NCI-H748 treated with DMSO at 0.1 percent for 48 hours (cell line): ENCODE measurements at places on chromosomes 11 and 22.
A peak's percentile ranks its signal among the peaks of the same experiment; 100 is the strongest.

- DNase-seq = no peak
Measured at GRCh38 chr11:83666149-83666548, 380.0 kb upstream of the CCDC90B start.

DNA sequence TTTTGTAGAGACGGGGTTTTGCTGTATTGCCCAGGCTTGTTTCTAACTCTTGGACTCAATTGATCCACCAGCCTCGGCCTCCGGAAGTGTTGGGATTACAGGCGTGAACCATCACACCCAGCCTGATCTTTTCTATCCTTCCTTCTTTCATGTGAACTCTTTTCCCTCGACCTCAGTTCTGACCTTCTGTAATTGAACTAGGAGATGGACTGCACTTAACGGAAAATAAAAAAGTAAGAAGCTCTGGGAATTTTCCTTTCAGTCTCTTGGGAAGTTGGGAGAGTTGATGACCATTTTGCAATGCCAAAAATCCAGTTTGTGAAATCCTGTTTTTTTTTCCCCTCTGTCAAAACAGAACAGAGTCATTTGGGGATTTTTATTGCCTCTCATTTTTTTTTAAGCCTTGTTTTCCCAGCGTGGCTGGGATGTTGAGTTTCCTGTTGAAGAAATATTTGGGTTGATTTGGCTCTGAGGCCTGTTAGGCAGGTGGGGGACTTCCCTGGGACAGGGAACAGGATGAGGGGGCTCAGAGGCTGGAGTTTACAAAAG, 26.9 kb upstream of the CYB5R3 start:
- no peak for DNase-seq

DNA sequence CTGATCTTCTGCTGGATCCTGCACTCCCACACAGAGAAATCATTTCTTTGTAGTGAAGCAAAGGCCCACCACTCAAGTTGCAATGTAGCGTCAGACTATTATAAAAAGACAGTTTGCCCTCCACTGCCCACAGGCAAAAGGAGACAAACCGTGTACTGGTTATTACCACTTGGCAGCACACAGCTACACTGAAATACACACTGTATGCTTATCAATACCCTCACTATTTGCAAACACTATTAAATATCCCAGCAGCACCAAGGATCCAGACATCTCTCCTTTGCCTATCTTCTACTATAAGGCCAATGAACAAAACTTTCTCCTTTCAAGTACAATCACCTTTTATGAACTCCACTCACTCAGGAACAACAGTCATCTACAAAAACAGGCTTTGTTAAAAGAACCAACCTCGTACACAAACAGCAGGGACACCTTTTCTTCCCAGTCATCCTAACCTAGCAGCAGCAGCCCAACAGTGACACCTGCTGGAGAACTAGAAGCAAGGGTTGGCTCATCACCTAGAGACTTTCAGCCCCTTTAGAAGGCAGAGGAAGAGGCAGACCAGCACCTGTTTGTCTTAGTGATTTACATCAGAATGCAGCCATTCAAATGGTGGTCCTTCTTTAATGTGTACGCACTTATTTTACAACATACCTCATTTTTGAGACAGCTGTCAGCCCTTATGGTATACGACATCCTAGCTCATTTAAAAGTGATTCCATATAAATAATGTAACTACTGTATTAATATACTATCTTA, 56.1 kb downstream of the AMBRA1 start:
- peak; percentile 94 for DNase-seq

DNA sequence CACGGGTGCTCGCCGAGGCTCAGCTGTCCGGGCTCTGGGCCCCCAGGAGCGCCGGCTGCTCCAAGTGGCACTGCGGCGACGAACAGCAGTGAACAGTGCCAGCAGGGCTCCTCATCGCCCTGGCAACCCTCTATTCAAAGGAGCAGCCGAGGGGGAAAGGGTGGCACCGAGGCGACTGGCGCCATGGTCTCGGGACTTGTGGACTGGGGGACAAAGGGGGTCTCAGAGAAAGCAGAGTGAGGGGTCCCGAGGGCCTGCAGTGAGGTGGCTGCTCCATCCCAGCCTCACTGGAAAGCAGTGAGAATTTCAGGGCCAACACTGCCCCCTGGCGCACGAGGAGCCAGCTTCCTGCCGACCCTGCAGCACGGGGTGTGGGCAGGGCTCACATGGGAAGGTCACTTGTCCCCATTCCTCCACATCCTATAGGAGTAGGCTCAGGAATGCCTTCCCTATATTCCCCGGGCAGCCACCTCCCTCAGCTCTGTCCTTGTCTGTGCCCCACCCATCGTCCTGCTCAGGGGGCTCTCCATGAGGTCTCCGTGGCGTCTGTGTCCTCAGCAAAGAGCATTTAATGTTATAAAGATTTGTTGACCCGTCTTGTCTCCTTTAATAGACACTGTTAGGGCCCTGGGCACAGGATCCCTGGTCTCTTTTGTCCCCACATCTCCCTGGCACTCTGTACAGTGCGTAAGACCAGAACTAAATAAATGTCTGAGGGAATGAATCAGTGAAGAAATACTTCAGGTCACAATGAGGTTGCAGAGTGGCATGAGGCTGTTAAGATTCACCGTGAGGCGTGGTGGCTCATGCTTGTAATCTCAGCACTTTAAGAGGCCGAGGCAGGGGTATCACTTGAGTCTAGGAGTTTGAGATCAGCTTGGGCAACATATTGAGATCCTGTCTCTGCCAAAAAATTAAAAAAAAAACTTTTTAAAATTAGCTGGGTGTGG, 26.4 kb downstream of the LRFN4 start:
- DNase-seq = peak; percentile 23

GRCh38 chr22:48333323-48333763, 1494.3 kb downstream of the BRD1 start:
- DNase-seq = no peak

GRCh38 chr22:37137903-37138665, 11.6 kb downstream of the IL2RB start:
- no peak for DNase-seq
